ENCODE measurements at places on chromosomes 4 and X.
A peak's percentile ranks its signal among the peaks of the same experiment; 100 is the strongest.

DNA sequence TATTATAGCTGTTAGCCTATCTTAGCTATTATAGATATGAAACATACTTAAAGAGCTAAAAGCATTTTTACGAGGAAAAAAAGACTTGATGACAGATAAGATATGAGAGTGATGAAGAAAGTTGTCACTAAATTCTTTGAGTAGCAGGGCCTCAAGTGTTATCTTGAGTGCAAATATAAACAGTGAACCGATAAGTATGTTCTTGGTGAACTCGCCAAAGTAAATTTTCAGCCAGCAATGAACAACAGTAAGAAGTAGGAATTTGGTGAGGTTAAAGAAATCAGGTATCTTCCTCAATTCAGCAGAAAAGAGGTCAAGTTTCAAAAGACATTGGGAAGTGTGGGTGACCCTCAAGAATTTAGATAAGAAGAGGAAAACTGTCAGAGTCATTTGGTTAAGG lies 471.8 kb upstream of the FTHL17 start:
- no peak for DNase-seq

- DNase-seq = peak; percentile 32
Measured at GRCh38 chrX:109472939-109473735, 8.7 kb downstream of the GUCY2F start.

DNA sequence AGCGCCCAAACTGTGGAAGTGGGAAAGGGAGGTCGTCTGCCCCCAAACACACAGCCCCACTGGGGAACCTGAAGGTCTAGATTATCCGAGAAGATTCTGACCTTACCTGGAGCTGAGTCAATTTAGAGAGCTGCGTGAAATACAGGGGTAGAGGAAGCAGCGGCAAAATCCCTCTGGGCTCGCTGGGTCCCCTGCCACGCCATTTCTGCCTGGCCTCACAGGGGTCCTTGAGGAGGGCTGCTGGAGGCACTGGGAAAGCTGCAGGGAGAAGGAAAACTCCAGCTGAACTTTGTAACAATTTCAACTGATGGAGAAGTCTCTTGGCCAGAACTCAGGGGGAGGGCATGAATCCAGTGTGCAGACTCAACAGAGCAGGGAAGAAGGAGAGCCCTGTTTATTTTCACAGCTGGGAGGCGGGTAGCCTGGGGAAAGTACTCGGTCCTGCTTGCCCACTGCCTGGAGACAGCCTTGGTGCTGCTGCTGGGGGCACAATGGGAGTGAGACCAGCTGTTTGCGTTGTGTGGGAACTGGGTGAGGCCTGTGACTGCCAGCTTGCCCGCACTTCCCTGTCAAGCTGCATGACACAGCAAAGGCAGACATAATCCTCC lies 93.2 kb upstream of the MAPK10 start:
- DNase-seq = no peak

DNA sequence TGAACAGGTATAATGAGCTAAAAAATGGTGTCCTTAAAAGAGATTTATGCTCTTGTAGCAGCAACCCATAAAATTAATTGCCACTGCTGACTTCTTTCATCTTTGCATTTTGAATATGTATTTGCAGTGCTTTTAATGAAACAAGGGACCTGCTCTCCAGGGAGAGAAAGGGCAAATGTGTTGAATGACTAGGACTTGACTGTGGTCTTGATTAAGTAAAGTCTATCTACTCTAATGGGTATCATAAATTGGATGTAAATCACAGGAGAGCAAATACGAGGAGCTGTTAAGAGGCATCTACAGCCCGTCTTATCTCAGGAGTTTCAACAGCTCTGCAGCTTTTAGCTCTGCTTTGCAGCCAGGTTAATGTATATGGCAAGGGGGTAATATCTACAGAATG lies 216.4 kb downstream of the PALLD start:
- no peak for DNase-seq

DNA sequence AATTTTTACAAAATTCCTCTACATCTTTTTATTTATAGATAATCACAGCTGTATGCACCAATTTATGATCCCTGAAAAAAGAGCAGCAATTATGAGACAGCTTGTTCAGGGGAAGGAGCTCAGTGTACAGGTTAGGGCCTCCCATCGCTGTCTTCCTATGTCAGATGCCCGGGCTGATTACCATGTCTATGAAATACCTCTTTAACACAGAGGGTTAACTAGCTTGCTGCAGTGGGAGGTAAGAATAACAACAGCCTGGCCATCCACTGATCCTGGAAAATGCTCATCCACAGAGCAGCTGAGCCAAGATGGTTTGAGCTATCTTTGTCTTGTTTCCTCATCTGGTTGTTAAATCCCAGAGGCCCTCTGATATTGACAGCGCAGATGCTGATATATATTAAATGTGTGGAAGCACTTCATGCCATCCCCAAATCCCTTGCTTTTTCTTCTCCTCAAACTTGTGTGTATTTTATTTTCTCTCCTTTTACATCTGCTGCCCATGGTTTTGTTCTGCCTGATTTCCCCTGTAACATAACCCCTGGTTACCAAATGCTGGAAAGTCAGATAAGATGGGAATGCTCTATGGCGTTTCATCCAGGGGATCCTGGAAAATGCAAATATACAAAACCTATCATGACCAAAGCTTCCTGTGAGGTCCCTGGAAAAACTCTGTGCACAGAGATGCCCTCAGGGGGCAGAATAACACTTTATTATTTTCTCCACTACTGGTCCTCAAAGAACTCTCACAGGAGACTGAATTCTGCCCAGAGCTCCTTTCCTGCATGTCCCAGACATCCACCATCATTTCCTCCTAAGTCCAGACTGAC lies 85.8 kb upstream of the PUDP start:
- no peak for DNase-seq

- peak; percentile 91 for DNase-seq
Measured at GRCh38 chr4:52861879-52862616, at the start of gene RASL11B. Gene RASL11B (plus strand): TSS chr4:52862317. CDS start chr4:52862508, 191 bp downstream.

GRCh38 chr4:118765399-118765798 lies 70.5 kb downstream of the SEC24D start:
- no peak for DNase-seq

GRCh38 chrX:25807022-25807421 lies 331.1 kb upstream of the MAGEB18 start:
- no peak for DNase-seq

DNA sequence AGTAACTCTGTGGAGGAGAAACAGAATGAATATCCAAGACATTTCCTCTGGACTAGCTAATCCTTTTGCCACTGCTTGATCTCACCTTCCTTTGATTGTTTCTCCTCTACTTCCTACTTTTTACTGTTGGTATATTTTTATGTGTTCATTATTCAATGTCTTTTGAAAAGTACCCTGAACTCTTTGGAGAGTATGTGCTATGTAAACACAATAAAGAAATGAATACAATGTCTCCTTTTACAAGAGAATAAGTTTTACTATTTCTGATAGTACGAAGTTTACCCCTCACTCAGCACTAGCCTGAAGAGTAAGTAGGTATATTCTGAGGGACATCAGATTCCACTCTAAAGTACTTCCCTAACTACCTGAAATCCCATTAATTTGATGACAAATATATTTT lies 19.9 kb downstream of the CLDN2 start:
- no peak for DNase-seq

DNA sequence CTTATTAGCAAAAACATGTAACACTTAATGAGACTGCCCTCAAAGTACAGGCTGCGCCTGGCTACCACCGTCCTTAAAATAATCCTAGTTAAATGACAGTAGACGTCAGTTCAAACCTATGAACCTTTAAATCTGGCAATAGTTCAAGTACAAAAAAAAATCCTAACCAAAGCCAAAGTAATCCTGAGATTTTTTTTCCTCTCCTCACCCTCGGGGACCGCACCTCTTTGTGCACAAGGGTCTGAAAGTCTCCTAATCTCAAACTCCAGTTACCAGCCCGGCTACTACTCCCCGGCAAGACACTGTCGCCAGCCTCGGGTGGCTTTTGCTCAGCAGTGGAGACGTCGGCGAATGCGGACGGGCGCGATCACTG lies 439 bp downstream of the SEC31A start:
- no peak for DNase-seq

- no peak for DNase-seq
Measured at GRCh38 chrX:64447207-64447606, 52.0 kb upstream of the MTMR8 start.

DNA sequence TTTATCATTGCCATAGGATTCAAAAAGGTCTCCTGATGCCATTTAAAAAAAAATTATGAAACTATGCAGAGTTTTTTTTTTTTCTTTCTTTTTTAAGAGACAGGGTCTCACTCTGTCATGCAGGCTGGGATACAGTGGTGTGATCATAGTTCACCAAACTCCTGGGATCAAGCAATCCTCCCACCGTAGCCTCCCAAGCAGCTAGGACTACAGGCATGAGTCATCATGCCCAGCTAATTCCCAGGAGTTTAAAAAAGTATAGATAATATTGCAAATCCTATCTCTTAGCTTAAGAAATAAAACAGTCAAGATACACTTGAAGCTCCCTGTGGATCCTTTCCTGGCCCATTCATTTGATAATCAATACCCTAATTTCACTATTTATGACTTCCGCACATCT lies 58.6 kb upstream of the PRSS48 start:
- no peak for DNase-seq

Measured in suppressor macrophage treated with lipopolysaccharide for 4 hours (primary cell).